ENCODE measurements at places on chromosomes 6 and 20.

DNA sequence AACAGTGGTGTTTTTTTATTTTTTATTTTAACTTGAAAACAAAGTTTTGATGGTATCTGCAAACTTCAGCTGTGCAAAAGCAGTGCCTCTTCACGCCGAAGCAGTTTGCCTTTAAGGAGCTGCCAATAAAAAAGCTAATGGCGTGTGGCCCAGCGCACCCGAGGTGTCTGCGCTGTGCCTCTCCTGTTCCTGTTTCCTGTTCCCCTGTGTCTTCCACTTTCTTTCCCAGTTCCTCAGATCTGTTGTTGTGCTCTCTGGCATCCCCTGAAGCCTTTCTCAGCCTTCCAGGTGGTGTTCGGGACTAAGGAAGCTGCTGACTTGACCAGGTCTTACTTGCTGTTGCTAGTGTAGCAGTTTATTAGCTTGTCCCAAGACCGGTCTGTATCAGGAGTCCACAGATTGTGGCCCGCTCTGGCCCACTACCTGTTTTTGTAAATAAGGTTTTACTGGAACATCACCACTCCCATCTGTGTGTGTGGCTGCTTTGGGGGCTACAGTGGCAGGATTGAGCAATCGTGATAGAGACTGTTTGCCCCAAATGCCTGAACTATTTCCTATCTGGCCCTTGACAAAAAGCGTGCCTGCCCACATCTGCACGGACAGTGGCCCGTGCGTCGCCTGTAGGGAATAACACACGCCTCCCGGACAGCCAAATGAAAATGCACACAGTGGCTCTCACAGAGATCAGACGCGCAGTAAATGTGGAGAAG, 178.3 kb downstream of the TMEM242 start:
- DNase-seq, result no peak

DNA sequence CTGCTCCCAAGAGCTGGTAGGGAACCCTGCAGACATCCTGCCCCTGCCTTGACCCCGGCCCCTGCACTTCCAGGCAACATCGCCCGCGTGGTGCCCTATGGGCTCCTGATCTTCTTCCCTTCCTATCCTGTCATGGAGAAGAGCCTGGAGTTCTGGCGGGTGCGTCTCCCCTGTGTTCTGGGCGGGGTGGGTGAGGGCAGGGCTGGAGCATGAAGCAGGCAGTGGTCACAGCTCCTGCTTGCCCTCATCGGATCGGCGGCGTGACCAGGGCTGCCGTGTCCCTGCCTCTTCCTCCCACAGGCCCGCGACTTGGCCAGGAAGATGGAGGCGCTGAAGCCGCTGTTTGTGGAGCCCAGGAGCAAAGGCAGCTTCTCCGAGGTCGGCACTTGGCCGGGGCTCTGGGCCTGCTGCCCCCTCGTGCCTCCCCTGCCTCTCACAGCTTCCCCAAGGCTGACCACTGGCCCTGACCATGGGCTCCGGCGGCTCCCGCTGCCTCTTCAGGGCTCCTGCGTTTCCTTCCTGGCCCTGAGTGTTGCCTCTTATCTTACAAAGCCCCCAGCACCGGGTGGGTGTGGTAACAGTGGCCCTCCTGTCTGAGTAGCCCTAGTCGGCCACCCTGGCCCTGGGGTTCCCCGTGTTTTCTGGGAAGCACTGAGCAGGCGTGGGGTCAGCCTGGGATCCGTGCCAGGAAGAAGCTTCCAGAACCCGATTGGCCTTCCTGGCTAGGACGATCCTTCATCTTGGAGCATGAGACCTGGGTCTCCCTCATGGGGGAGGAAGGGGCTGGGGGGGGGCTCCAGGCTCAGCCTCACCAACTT, 8.0 kb upstream of the TNFRSF6B start:
- no peak for DNase-seq

GRCh38 chr20:54485631-54486030, 10.2 kb downstream of the DOK5 start:
- no peak for DNase-seq

- DNase-seq, result no peak
Measured at GRCh38 chr6:147166992-147167391, 37.2 kb upstream of the STXBP5 start.

DNA sequence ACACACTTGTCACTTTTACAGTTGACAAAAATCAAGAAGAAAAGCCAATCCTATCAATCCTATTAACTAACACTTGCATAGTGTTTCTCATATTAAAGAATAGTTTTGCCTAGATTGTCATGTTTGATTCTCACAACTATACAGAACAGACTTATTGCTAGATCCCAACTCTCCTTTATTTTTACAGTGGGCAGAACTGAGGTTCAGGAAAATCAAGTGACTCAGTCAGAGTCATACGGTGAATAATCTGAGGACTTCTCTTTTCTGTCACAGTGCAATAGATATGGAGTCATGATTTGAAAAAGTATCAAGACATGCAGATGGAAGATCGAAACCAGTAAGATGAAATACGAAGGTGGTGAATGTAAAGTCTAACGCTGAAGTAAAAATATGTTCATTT, 195.1 kb upstream of the CITED2 start:
- no peak for DNase-seq

GRCh38 chr6:90123831-90124230, 172.8 kb downstream of the BACH2 start:
- no peak for DNase-seq
